Liver (tissue), 10 donors: ENCODE measurements at places on chromosomes 6 and 20. TPM values are rescaled to one million over a fixed set of nuclear protein-coding genes. Genes with fewer than 3 reads are reported as not detected.

DNA sequence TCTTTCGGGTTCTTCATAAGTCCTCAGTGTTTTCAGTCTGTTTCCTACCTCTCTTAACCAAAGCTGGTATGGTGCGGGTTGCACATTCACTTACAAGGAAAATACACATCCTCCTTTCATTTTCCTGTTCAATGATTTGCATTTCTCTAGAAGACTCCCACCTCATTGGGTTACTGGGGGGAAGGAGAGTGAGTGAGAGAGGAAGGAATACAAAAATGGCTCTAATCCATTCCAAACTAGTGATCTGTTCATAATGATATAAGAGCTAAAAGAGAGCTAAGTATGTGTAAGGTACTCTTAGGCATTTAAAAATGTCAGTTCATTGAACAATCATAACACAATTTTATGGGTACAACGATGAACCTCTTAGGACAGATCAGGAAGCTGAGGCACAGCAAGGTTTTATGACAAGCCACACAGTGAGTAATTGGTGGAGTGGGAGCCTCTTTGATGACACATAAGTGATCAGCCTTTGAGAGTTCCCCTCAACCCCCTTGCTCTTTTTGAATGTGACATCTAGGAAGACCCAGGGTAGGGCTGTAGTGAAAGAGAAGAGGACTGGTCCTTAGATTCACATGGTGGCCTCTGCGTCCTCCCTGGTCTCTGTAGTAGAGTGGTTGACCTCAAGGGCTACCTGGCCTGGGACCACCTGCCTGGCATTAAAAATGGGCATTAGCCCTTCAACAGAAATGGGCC lies 328.4 kb upstream of the SOX4 start:
- DNase-seq = no peak

DNA sequence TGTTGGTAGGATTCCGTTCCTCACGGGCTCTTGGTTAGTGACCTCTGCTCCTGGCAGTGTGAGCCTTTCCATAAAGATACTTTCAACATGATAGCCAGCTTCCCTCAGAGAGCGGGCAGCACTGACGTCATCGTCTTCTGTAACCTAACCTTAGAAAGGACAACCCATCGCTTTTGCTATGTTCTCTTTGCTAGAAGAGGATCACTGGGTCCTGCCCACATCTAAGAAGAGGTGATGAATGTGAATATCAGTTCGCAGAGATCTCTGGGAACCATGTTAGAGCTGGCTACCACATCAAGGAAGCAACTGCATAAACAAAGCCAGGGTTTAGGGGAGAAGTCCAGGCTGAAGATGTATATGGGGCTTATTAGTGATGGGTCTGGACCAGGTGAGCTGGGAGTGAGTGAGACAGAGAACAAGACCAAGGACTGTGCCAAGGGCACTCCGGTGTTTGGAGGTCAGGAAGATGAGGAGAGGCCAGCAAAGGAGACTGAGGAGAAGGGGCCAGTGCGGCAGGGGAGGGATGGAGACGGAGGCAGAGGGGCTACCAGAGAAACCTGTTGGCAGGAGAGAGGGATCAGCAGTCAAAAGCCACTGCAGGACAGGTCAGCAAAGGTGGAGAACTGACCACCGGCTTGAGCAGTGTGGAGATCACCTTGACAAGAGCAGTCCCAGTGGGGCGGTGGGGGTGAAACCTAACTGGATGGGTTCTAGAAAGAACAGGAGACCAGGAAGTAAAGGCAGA lies 39.7 kb downstream of the PIM1 start:
- no peak for DNase-seq

- no peak for DNase-seq
These were observed 13.3 kb downstream of the SLA2 start for GRCh38 chr20:36632487-36633284.

The SLC25A27 gene
- total RNA-seq = 4.8 TPM

DNA sequence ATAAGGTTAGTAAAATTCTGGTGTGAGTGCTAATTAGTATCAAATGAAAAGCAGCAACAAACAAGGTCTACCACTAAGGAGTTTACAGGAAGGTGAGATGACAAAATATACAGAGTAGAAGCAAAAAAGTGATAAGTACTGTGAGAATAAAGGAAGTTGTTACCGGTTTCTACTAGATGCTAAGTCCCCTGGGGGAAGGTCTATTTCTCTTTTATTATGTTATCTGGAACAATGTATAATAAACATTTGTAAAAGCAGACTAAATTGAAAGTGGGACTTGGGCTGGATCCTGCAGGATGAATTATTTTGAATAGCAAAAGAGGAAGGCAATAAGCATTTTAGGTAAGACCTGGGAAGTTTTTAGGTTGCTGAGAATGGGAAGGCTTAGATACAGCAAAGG lies 158.7 kb upstream of the SLC22A16 start:
- DNase-seq = no peak

The SLC24A3 gene
- 1.8 TPM for total RNA-seq

The FAM83C gene
- not detected for total RNA-seq

GRCh38 chr20:51591871-51592270 lies 49.4 kb upstream of the NFATC2 start:
- DNase-seq = no peak

The CTAGE9 gene
- total RNA-seq = not detected

GRCh38 chr6:117976030-117976651 lies 69.1 kb downstream of the SLC35F1 start:
- no peak for DNase-seq

- peak; percentile 94 for DNase-seq
These were observed 17.4 kb upstream of the TBC1D22B start for GRCh38 chr6:37239950-37240713.

DNA sequence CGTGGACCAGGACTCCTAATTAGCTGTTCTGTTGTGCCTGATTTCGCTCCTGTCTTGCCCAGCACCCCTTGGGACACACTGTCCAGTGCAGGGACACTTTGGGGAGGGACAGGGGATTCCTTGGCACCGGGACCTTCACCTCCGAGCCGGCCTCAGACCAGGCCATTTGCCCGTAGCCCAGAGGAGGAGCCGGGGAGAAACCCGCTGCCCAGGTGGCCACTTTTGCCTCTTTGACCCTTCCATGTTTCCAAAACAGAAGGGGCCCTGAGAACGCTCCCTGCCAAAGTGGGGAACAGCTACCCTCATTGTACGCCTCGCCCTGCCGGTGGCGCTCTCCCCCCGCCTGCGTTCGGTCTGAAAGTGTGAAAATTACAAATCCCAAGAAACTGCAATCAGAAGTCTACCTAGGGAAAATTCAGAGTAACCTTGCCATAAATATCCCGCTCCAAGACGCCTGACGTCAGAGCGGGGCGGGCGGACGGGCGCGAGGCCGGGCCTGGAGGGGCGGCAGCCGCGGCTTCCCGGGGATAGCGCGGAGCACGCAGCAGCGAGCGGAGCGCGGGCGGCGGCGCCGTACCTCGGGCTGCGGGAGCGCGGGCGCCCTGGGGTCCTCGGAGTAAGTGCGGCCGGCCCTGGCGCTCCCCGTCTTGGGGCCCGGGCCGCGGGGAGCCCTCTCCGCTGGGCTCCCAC lies at the start of gene DAAM2:
Gene DAAM2, plus strand, starts transcription at position 527 of the 690 bp plus-strand sequence. CDS start 63,927 bp downstream, outside the sequence.
- DNase-seq = no peak

DNA sequence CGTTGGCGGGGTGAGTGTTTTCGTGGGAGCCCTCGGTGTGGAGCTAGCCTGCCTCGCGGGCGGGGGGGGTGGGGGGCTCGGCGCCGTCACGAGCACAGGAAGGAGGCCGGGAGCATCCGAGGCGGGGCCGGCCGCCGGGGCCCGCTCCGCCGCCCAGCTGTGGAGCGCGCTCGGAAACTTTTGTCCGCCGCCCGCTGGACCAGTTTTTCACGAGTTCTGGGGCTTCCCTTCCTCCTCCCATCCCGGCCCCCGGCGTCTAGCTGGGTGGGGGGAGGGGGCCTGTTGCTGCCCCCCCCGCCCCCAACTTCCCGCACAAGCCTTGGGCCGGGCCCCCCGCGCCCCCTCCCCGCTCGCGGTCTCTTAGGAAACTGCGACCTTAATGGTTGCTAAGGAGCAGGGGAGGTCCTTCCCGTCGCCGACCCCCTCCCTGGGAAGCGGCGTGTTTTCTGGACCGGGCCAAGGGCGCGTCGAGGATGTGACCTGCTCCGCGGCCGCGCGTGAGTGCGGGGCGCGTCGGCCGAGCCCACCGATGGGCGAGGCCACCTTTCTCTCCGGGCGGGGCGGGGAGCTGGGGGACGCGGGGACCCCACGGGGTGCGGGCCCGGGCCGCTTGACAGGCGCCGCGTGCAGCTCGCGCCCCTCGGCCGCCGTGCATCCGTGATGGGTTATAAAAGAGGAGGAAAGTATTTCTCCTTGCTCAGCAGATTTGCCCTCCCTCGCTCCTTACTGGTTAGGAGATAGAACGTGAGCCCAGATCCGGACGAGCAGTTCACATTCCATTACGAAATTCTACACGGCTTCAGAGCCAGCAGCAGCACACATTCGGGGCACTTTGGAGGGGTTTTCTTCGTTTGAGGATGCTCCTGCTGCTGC lies 1.4 kb downstream of the RREB1 start:
- DNase-seq = peak; percentile 58
